ENCODE measurements at places on chromosomes 16 and 17. TPM values are rescaled to one million over a fixed set of nuclear protein-coding genes. Genes with fewer than 3 reads are reported as not detected.
A peak's percentile ranks its signal among the peaks of the same experiment; 100 is the strongest.

DNA sequence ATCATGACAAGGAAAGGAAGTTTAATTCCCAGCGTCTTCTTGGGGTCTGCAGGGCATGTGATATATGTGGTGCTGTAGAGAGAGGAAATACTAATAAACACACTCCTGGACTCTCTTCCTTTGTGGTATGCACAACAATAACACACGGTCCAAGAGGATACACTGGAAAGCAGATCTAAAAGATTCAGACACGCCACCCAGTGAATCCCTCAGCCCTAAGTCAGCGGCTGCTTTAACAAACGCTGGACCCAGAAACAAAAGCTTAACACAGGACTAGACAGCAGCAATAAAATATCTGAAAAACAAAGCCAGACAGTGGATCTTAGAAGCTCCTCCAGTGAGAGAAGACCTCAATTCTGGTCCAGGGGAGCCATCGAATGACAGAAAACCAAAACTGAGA is 13.1 kb downstream of the CFAP20 start:
- no peak overlapping the region for H3K4me3 ChIP-seq
- peaks cover 27% of the 10 kb centered on the region for H3K36me3 ChIP-seq
- no peak for DNase-seq
- H3K27ac ChIP-seq, result no peak overlapping the region
- H3K27me3 ChIP-seq, result no peaks in the 10 kb centered on the region
- peaks cover 20% of the 10 kb centered on the region for H3K4me1 ChIP-seq

GRCh38 chr17:45129940-45130680 is 2.2 kb downstream of the PLCD3 start:
- peaks cover 7% of the 10 kb centered on the region for H3K27me3 ChIP-seq
- H3K27ac ChIP-seq, result no peak overlapping the region
- no peak for DNase-seq

- peak overlapping the region; percentile 87 for H3K27ac ChIP-seq
- H3K36me3 ChIP-seq, result peaks cover 3% of the 10 kb centered on the region
- peaks cover 39% of the 10 kb centered on the region for H3K4me1 ChIP-seq
- peak overlapping the region; percentile 96 for H3K4me3 ChIP-seq
Observed at GRCh38 chr16:88651989-88652761, 1.3 kb upstream of the CYBA start.

Gene ZG16B
- polyA plus RNA-seq, result 1.5 TPM

DNA sequence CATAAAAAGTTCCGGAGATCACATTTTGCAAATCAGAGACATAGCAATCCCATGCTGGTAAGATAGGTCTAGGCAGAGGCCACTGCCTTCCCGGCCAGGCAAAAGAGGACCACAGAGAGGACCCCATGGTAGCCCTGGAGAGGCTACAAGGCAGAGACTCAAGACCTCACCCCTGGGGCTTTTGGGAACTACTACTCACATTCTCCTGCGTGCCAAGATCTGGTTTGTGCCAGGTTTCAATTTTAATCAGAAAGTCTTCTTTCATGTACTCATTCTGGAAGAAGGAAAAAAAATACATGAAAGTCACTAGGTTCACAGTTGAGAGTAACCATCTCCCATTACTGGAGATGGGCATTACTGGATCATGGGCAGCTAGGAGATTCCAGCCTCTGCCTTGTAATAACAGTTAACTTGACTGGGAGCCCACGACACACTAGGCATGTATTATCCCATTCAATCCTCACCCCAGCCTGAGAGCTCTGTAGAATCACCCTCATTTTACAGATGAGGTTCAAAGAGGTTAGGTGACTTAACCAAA is 21.2 kb downstream of the PITPNA start:
- H3K27me3 ChIP-seq, result no peaks in the 10 kb centered on the region
- no peak overlapping the region for H3K27ac ChIP-seq
- peaks cover 1% of the 10 kb centered on the region for H3K4me1 ChIP-seq

- peaks cover 4% of the 10 kb centered on the region for H3K27me3 ChIP-seq
- no peak for DNase-seq
- no peak overlapping the region for H3K4me3 ChIP-seq
- no peaks in the 10 kb centered on the region for H3K36me3 ChIP-seq
Observed at GRCh38 chr17:45251931-45252330, 10.0 kb downstream of the SPATA32 start.

DNA sequence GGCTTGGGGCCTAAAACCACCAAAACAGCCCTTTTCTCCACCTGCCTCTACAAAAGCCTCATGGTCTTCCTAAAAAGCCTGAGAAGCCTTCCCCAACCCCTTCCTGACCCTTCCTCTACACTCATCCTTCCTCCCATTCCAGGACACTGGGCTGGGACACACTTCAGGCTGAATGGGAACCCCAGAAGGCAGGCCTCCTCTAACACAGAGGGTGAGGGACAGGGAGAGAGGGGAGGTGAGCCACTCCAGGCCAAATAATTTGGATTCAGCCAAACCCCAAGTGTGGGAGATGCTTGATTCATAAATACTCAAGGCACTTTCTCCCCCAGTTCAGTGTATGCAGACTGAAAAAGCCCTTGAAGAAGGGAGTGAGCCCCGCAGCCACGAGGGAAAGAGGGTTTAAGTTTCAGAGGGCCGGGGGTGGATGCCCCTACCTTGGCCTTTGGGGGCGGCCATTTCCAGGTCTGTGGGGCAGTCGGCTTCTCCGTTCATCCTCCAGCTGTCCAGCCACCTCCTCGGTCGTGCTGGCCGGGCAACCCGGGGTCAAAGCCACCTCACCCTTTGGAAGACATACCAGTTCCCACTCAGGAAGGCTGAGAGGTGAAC is 1.6 kb downstream of the UBTF start:
- peaks cover 49% of the 10 kb centered on the region for H3K4me1 ChIP-seq
- H3K27ac ChIP-seq, result peak overlapping the region; percentile 74
- H3K4me3 ChIP-seq, result peak overlapping the region; percentile 75

Gene TSPAN10
- 0.48 TPM for polyA plus RNA-seq

DNA sequence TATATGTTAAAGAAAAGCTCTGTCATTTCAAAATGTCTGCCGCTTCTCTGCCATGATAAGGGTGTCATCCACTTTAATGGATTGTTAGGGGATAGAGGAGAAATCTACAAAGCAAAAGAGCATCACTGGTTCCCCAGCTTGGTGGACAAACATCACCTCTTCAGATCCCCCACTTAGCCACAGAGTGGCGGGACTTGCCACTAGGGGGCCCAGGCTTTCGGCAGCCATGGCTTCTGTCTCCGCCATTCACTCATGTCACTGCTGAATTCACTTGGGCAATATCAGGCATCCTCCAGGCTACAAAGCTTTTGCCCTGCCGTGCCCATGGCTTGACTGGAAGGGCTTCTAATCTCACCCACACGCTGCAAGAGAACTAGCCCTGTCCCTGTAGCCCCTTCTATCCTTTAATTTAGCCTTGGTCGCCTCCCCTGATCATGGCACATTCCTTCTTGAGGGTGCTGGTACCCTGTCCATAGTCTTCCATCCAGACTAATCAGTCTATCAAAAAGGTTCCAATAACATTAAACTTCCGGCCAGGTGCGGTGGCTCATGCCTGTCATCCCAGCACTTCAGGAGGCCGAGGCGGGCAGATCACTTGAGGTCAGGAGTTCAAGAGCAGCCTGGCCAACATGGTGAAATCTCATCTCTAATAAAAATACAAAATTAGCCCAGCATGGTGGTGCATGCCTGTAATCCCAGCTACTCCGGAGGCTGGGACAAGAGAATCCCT is 34.7 kb downstream of the SBK1 start:
- H3K4me1 ChIP-seq, result peaks cover 8% of the 10 kb centered on the region
- H3K27ac ChIP-seq, result peak overlapping the region; percentile 19
- H3K27me3 ChIP-seq, result peaks cover 1% of the 10 kb centered on the region
- no peaks in the 10 kb centered on the region for H3K36me3 ChIP-seq

All from immature natural killer cell (primary cell).